ENCODE measurements at places on chromosomes 12 and 14.
A peak's percentile ranks its signal among the peaks of the same experiment; 100 is the strongest.

- DNase-seq = no peak
Observed at GRCh38 chr12:87336814-87337336, 692.3 kb downstream of the C12orf50 start.

DNA sequence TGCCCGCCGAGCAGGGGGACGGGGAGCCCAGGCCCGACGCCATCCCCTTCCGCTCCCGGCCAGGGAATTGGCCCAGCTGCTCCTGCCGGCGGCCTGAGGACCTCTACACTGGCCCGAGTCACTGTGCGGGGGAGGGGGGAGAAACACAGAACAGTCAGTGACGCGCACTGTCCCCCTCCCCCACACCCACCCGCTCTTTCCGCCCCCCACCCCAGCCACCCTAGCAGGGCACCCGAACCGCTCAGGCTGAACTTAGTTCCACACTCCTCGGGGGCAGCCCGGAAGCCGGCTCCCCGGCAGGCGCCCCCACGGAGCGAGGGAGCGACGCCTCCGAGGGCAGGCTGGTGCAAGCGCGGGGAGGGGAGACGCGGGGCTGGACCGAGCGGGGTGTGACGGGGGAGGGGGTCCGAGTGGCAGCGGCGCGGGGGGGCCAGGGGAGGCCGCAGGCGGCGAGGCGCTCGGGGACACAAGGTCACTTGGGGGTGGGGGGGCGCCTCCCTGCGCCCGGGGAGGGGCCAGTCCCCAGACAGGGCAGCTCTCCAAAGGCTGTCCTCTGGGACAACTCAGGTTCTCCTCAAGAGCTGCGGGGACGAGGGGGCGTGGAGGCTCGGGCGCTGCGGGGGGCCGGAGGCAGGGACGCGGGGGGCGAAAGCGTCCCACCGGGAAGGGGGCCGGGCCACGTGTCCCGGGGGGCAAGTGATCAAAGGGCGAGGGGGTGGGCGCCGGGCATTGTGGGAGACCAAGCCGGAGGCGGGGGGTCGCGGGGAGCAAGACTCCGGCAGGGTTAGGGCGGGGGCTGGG, 648 bp downstream of the CHD4 start:
- DNase-seq = peak; percentile 78

DNA sequence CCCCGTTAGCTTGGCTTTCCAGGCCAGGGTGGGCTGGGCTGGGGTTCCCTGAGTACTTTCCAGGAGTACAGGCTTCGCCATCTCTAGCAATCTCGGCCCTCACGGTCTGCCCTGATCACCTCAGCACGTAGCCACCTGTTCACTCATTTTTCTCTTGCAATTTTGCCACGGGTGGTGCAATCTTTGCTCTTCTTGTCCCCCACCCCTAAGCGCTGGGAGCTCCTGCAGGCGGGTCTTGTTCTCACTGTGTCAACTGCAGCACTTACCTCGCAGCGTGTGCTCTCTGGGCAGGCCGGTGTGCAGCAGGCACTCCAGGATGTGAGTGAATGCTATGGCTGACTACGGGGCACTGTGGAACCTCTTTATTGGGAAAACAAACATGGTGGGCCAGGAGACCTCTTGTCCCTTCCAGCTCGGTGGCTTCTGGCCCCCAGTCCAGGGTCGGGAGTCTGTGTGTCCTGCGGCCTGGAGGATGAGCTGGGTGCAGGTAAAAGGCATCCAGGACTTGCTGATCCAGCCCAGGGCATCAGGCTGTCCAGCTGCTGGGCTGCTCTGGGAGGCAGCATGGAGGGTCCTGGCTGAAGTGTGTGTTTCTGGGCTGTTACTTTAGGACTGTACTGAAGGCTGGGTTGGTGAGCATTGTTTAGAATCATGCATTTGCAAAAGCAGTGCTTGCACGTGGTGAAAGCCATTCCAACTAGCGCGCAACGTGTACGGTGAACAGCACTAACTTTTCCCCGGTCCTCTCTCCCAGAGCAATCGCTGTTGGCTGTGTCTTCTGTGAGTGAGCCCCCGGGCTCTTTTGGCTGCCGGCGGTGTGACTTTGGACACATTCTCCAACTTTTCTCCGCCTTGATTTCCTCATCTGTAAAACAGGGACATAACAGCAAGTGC, 1.5 kb upstream of the ULK1 start:
- no peak for DNase-seq

- DNase-seq = no peak
Observed at GRCh38 chr12:32296567-32296966, 102.8 kb upstream of the FGD4 start.

DNA sequence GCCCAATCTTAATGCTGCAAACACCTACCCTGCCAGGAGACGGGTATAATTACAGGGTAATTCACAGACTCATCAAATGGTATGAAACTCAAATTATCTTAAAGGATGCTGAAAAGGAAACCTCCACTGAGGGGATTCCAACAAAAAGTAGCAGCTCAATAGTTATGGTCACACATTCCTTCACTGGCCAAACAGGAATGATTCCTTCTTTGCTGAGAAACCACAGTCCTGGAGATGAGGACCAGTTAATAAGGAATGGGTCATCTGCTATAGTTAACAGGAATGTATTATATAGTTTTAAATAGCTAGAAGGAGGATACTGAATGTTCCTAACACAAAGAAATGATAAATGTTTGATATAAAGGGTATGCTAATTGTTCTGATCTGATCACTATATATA, 136.9 kb downstream of the STXBP6 start:
- DNase-seq = no peak
